ENCODE measurements at places on chromosomes 6 and 20.

DNA sequence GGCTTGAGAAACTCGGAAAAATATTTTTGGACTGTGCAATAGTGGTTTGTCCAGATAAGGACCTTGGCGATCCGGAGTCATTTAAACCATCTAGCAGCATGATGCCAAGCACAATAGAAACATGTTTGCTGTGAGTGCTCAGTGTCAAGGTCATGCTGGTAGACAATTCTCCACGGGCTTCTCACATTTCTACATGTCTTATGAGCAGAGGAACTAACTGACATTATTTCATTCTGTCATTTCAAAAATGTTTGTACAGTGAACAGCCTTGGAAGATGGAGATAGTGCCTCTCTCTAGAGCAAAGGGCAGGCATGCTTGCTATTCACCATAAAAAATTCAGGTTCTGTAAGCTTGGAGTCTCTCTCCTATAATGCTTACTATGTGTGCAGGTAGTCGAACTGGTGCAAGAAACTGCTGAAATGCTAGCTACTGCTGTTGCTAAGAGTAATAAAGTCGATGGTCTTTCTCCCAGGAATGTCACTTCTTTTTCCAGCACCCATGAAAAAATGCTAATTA is 25.4 kb upstream of the CCN2 start:
- DNase-seq = no peak

DNA sequence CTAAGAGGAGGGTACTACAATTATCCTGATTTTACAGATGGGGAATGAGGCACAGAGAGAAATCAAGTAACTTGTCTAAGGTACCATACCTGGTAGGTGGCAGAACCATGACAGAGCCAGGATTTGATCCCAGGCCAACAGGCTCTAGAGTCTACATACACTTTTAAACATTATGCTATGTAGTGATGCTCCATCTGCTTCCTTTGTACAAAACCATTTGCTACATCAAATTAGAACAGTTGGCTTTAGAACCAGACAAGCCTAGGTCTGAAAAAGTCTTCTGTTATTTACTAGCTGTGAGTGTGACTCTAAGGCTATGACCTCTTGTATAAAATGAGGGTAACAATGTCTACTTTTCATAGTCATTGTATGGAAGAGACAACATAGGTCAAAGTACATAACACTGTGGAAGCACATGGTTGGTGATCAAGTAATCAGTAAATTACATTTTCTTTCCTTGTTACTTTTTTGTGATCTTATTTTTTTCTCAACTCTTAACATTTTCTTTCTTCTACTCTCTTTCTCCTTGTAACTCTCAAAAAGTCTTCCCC is 122.1 kb downstream of the PDSS2 start:
- no peak for DNase-seq

GRCh38 chr6:90293319-90293953 is 3.2 kb downstream of the BACH2 start:
- DNase-seq = no peak

- DNase-seq = no peak
These were observed 29.7 kb downstream of the ESR1 start for GRCh38 chr6:151837223-151837622.

- DNase-seq = no peak
These were observed 214.8 kb upstream of the BTBD3 start for GRCh38 chr20:11702721-11703518.

DNA sequence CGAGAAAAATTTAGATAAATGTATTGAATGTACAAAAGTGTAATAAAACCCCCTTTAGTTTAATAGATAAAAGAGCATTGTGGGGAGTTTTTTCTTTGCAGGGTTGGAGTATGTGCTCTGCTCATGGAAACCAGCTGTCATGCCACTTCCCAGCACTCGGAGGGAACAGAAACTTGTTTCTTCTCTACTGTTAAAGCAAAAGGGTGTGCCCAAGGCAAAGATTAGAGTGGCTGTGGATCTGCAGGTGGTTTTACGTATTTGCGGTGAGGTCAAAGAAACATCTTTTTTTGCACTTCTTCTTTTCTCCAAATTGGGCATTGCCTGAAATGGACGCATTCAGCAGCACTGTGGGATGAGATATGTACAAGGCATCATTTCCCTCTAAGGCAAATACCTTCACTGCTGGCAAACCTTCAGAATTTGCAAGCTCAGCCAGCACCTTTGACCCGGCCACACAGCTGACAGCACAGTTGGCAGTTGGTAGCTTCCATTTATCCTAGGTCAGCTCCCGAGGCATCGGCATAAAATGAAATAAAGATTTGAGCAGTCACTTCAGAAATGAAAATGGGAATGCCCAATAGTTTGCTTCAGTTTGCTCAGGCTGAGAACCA is 178.4 kb upstream of the EYA4 start:
- DNase-seq = no peak

- no peak for DNase-seq
These were observed 106.7 kb upstream of the IYD start for GRCh38 chr6:150261997-150262697.

DNA sequence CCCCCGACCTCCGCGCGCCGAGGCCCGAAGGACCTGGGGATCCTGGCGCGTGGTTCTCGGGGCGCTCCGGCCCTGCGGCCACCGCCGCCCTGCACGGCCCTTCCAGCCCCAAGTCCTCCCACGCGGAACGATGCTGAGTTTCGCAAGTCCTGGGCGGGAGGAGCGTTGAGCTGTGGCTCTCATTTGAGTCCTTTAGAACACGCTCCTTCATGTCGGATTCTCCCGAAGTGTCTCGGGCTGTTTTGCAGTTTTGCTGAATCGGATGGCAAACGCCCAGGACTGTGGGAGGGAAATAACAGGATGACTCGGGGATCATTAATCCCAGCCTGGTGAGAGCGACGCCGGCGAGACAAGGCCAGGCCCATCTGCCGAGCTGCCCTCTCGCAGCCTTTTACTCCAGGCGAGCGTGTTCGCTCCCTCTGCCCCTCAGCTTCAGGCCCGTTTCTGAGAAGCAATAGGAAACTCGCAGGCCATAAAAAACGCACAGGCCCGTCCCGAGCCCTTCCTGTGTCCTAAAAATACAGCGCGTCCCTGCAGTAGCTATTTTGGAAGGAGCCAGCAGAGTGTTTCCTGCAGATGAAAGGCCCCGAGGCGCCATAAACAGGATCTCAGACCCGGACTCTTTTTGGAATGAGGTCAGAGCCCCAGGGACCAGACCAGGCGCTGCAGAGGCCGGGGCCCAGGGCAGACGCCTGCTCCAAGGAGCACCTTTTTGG is 153.5 kb downstream of the DLL1 start:
- DNase-seq = no peak

GRCh38 chr20:56617489-56617888 is 11.6 kb upstream of the TFAP2C start:
- DNase-seq = no peak
